Brain pericyte (primary cell): ENCODE measurements at places on chromosomes 1 and 21.

DNA sequence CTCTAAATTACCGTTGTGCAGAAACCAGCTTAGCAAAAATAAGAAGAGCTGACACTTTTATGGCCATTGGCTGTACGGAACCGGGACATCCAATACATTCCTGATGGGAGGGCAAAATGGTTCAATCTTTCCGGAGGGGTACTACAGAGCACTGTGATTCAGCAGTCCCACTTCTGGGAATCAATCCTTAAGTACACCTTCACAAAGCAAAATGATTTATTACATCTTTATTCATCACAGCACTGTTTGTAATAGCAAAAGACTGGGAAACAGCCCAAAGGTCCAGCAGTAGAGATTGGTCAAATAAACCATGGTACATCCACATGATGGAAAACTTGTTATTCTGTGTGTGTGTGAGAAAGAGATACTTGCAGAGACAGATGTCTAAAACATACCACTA lies 9.7 kb downstream of the GNG12 start:
- DNase-seq = no peak

DNA sequence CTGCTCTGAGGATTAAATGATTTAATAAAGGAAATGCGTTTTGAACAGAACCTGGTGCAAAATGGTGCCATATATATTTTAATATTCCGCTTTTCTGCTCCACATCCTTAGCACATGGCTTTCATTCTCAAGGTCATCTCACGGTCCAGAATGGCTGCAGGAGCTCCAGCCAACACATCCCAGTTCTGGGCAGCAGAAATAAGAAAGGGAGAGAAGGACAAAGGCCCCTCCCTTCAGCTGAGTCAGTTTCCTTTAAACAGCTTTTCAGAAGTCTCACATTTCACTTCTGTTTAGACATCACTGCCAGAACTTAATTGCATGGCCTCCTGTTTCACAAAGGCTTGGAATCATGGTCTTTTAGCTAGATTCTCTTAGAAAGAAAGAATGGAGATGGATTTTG lies 75.2 kb upstream of the LRRN2 start:
- no peak for DNase-seq

- DNase-seq = no peak
These were observed 89.1 kb upstream of the SLC25A33 start for GRCh38 chr1:9449976-9450696.

DNA sequence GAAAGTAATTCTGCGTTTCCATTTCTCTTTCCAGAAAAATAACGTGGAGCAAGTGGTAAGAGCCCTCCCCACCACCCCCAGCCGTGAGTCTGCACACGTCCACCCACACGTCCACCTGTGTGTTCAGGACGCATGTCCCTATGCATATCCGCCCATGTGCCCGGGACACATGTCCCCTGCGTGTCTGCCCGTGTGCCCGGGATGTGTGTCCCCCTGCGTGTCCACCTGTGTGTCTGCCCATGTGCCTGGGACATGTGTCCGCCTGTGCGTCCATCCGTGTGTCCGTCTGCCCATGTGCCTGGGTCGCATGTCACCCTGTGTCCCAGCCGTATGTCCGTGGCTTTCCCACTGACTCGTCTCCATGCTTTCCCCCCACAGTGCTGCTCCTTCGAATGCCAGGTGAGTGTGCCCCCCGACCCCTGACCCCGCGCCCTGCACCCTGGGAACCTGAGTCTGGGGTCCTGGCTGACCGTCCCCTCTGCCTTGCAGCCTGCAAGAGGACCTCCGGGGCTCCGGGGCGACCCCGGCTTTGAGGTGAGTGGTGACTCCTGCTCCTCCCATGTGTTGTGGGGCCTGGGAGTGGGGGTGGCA lies 5.6 kb downstream of the COL6A1 start:
- no peak for DNase-seq

DNA sequence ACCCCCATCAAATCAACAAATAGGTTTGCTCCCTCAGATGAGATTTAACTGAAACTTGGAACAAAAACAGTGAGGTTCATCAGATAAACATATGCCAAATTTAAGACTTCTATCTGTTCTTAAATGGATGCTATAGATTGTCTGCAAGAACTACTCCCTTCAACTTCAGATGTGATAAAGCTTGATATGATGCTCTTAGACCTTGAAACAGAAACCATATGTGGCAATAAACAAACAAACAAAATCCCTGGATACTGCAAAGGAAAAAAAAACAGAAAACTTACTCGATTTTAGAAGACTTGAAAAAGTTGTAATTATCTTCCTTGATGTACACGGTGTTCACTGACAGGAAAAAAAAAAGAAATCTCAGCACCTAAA lies 286.1 kb upstream of the USP25 start:
- no peak for DNase-seq

DNA sequence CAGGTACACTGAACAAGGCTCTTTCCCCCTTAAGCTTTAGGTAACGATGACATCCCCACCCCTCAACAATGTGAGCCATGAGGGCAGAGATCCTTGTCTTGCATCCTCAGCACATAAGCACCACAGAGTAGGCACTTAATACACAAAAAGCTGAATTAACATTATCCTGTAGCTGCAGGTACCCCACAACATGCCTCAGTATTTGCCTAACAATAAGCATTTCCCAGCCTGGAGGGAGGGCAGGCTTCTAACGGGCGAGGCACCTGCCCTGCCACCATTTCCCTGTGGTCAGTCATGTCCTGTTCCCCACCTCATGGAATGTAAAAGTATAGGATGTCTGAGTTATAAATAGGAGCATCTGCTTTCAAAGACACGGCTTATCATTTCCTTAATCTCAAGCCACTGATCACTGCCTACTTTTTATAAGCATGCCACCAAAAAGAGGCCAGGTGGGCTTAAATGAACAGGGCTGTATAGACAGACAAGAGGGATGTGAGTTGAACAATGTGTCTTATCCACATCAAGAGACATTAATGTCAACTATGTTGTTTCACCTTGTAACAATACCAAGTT lies 3.4 kb downstream of the CAPZB start:
- no peak for DNase-seq

DNA sequence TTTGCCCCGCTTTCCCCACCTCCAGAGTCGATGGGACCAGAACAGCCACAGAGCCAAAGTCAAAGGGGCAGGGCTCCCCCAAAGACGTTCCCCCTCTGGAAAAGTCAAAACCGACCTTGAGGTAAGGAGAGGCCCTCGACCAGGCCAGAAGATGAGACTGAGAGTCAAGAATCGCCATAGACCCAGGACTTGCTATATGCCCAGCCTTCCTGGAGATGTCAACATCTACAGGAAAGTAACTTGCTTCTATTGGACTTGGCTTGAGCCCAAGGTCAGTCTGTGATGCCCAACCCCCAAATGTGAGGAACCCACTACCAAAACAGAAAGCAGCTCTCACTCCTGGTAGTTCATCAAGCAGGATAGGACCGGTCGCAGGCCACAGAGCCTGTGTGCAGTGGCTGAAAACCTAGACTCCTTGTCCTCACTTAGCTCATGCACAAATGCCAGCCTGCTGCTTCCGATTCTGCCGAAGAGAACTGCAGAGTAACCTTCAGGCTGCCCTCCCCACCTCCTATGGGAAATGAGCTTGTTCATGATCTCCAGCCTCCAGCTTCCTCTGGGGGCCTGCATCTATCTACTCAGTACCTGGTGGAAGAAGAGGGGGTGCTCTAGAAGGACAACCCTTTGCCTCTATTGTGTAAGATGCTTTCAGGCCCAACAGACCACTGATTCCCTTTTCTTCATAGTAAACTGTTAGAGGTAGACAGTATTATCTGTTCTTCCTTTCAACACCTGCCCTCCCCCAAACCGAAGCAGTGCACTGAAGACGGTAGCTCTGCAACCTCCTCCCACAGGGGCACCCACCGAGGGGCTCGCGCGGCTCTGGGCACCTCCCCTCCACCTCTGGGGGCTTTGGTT lies 1.4 kb downstream of the ACOT7 start:
- no peak for DNase-seq

- DNase-seq = no peak
These were observed 6.7 kb upstream of the SEC16B start for GRCh38 chr1:177976596-177976995.

- DNase-seq = no peak
These were observed 51.2 kb upstream of the CSF3R start for GRCh38 chr1:36533897-36534296.

DNA sequence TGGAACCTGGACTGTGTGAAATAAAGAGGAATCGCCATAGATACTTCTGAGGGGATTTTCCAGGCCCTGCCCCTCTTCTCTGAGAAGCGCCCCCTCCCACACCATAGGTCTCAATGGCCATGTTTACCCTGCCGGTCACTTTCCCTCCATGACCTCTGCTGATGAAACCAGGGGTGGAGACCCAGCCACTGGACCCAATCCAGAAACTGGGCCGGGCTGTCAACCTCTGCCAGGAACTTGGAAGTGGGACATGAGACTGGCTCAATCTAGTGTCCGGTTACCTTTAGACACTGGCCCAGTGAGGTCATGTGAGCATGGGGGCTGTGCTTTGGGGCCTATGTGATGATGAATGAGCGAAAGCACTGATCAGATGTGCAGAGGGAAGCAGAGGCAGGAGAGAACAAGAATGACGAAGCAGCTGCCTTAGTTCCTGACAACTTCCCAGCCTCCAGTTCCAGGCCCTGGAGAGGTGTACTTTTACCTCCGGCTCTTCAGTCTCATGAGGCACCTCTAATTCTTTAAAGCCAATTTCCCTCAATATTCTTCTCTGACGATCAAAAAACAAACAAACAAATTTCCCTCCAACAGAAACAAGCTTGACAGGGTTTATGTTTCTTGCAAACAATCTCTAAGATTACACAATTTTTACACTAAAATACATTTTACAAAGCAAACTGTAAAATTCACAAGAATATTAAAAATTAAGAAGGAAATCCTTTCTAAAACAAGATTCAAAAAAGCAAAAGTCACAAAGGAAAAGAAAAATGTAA lies 4.9 kb downstream of the ASAP3 start:
- DNase-seq = no peak

GRCh38 chr21:17295997-17296396 lies 216.8 kb upstream of the CXADR start:
- no peak for DNase-seq

GRCh38 chr1:9291914-9292360 lies 757 bp upstream of the SPSB1 start:
- peak; percentile 39 for DNase-seq
